GM04503 (cell line): ENCODE measurements at places on chromosomes 1 and 21.

DNA sequence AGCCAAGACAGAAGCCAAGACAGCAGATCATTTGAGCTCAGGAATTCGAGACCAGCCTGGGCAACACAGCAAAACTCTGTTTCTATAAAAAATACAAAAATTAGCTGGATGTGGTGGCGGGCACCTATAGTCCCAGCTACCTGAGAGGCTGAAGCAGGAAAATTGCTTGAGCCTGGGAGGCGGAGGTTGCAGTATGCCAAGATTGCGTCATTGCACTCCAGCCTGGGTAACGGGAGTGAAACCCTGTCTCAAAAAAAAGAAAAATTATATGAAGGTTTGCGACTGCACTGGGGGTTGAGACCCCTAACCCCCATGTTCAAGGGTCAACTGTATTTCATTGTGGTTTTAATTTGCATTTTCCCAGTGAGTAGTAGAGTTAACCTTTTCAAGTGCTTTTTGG, 16.3 kb downstream of the RNF11 start:
- DNase-seq: no peak

GRCh38 chr1:154874465-154874864, 4.4 kb upstream of the KCNN3 start:
- DNase-seq: no peak

DNA sequence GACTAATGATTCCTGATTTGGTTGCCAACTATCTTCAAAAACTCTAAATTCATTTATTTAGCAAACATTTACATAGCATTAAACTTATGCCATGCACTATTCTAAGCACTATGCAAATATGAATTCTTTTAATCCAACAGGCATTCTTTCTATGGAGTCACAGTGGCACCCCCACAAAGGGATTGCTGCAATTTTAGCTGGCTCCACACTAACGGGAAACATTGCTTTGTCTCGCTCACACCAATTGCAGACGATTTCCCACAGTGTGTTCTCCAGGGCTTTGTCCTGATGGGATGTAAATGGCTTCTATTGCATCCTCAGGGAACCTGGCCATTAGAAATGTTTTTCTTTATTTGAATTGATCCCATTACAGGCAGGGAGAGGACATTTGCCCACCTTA, 259.1 kb downstream of the BARHL2 start:
- DNase-seq: no peak

- DNase-seq: no peak
These were observed at the start of gene DDAH1 for GRCh38 chr1:85465099-85465785. Gene DDAH1 (minus strand): TSS chr1:85465159. CDS start chr1:85465045, 114 bp downstream.

GRCh38 chr1:110053552-110054428, 16.7 kb downstream of the ALX3 start:
- DNase-seq: no peak

GRCh38 chr1:12480748-12481362, 137.2 kb downstream of the DHRS3 start:
- peak; percentile 87 for DNase-seq

GRCh38 chr1:86389307-86389706, 6.8 kb downstream of the ODF2L start:
- DNase-seq: no peak

- DNase-seq: no peak
These were observed 324.0 kb upstream of the NEGR1 start for GRCh38 chr1:72606216-72606810.

DNA sequence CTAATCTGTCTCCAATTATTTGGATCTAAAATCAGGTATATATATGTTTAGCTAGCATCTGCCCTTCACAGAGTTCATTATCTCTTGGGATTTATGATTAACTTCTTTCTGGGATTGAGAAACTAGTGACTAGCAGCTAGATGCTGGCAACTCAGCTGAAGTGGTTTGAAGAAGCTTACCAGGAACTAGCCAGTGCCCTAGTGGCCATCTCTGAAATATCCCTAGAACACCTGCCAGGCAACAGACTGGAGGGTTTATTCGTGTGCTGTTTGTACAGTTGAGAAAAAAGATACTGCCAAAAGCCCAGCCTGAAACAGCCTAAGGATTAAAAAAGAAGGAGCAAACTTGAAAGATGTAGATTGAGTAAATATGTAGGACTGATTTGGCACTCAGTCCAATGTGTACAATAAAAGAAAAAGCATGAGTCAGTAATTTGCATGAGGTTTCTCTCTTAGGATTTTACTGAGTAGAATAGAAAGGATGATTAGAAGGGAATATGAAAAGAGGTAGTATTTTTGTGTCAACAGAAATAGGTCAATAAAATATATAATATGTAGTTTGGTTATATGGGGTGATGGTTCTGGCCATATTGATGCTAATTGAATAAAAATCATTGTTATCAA, 1144.6 kb upstream of the ADGRL2 start:
- DNase-seq: no peak

DNA sequence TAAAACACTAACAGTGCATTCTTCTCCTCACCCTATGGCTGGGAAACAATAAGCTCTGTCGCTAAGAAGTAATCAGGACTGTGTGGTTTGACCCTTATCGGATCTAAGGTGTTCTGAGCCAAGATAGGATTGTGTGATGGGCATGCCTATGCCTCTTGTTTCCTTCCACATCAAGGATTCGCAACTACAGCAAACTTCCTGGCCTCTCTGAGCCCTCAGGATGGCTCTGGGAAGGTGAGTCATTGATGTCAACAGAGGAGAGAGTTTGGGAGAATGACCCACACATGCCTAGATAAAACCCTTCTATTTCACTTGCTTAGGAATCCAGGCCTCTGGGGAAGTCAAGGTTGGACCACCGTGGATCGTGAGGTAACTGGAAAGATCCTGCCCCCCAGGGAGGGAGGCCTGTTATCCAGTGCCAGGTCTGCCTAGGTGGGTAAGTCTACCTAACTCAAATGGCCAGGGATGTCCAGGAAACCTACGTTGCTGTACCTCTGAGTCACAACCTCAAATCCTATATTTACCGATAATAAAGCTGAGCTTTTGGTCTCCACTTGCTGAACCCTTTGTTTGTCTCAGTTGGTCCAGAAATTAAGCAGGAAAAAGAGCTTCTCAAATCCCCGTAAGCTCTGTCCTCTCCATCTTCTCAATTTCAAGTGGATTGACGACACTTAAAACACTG, 27.4 kb downstream of the TIAM1 start:
- DNase-seq: no peak

- no peak for DNase-seq
These were observed 41.3 kb upstream of the LAMC2 start for GRCh38 chr1:183144752-183145151.

DNA sequence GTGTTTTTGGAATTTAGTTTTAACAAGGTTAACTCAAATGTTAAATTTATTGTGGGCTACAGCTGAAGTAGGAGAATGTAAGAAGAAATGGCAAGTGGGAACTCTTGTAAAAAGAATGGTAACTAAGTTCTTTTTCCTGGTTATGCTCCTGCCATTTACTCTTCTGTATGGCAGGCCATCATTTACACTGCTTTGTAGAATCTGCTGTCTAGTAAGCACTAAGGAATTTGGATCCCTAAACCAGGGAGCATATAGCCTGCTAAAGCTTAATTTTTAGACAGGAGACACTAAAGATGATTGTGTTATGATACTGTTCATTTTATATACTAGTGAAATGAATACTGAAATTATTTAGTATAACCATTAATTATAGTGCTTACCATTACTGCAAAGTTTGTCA, 85.3 kb downstream of the CAMTA1 start:
- DNase-seq: no peak

- no peak for DNase-seq
These were observed at the start of gene FMO3 for GRCh38 chr1:171090604-171091003. Gene FMO3 (plus strand): TSS chr1:171090905. CDS start chr1:171092659, 1,754 bp downstream.

DNA sequence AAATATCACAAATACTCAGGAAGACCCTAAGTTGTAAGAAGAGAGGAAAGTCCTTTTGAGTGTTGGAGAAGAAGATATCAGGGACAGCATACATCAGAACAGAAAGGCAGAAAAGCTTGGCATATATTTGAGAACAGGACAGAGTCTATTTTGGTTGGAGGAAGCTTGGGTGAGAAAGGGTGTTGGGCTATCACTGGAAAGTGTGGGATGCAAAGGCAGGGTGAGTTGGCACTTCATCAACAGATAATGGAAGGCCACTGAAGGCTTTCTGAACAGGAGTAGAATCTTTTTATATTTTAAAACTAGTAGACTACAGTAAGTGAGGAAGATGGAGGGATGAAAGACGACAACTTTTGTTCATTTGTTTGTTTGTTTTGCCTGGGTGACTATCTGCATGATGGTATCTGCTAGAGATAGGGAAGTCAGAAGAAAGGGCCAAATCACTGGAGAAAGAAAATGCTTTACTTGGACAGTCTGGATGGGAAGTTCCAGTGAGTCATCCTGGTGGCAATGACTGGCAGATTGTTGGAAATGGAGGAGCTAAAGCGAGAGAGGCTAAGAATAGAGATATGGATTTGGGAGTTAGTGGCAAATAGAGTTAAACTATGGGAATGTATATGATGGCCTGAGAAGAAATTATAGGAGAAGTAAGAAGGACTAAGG, 33.7 kb upstream of the KCNA2 start:
- no peak for DNase-seq

DNA sequence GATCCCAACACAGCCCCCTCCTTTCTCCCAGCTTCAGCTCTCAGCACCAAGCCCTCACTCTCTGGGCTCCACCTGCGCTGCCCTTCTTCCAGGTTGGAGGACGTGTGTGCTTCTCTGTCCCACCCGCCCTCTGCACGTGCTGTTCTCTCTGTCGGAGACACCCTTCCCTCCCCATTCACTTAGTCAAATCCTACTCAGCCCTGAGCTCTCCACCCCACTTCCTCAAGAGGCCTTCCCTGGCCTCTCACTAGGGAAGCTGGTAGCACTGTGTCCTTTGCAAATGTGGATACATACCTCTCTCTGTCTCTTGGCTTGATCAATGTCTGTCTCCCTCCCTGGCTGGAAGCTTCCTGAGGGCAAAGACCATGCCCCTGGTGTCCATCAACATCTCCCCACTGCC, 43.0 kb downstream of the TNFRSF8 start:
- no peak for DNase-seq

DNA sequence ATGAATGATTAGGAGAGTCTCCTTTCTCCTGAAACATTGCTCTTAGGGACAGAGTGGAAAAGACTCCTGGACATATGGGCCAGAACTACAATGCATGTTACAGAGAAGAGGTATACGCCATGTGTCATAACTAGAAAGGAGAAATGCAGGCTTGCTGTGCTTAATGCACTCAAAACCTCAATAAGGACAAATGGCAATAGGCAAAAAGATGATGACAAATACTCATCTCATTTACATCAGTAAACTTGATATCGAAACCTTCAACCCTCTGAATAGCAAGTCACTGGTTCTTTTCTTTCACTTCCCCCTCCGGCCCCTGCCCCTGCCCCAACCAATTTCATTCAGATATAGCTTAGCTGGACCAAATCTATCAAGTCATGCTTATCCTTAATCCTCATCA, 1.9 kb upstream of the GPR88 start:
- DNase-seq: no peak

GRCh38 chr1:179036844-179037465, 11.3 kb downstream of the FAM20B start:
- DNase-seq: no peak

DNA sequence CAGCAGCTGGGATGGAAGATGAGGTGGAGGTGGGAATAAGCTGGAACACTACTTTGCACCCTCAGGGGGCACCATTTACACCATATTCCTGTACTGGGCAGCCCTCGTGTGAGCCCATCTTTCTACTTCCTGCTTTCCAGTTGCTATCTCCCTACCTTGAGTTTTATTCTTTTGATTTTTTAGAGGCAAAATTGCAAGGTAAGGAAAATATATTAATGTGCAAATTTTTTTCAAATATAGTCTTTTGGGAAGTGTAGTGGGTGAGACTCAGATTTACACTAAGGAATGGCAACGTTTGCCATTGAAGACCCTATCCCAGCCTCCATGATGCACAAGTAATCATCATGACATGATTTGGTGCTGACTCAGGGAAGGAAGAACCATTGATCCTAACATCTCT, 31.1 kb upstream of the DUSP23 start:
- no peak for DNase-seq

DNA sequence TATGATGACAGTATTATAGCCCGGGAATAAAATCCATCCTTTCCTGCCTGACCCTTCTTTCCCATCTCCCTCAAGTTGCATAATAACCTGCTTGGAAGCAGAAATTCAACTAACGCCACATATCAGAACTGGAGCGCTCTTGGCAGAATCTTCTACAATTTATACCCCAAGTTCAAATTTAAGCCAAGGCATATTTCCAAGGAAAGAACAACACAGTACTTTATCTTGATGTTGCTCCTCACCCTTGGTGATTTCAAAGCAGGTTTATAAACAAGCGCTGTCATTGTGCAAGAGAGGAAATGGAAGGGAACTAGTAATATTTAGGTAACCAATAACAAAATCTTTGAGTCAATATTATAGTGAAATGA, 38.0 kb upstream of the PTGFRN start:
- DNase-seq: no peak

DNA sequence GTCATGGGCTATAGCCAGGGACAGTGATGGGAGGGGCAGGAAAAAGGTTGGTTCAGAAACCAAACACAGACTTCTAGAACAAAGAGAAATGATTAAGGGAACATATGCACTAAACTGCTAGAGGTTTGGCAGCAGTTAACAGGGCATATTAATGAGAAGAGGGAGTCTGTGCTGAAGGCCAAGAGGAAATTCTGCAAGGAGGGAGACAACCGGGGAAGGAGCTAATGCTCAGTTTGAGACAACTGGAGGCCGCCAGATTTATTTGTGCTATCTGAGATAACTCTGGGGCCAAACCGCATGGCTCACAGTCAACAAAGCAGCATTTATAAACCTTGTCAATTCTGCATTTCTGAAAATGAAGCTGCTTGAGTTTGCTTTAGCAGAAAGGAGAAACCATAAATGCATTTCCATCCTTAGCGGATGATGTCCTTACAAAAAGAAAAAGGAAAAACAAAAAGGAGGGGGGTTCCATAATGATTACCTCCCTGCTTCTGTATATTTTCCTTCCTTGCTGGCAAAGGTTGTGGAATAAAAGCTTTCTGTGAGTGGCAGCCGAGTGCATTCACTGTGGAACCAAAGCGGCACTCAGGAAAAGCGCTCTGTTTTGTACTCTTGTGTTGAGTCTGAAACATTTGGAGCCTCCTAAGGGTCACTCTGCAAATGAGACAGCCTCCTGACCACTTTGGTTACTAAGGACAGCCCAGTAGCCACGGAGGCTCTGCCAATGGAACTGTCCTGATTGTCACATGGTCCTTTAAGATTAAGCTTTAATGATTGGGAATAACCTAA, 70.3 kb downstream of the SIM2 start:
- no peak for DNase-seq

GRCh38 chr1:201771466-201771865, 57.5 kb upstream of the IPO9 start:
- no peak for DNase-seq

DNA sequence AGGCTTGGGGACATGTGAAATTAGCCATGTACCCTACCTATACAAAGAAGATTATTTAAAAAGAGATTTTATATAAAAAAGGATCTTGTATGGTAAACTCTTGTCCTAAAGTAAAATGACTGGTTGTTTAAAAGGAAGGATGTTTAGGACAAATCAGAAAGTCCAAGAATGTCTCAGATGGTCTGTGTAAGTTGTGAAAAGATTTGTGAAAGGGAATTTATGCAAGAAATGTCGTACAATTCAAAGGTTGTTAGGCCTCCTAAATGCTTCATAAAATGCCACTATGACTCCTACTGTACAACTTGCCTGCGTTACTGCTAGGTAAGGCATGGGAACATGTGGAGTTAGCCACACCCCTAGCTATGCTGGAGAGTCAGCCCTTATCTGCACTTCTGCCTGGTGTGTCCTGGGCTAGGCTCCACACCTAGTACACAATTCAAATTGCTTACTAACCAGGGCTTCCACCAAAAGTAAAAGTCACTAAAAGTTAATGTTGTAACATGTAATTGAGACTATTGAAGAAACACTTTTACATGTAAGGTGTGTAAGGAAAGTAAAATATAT, 19.7 kb downstream of the PRDX6 start:
- DNase-seq: no peak

- DNase-seq: no peak
These were observed 84.7 kb downstream of the NOTCH2 start for GRCh38 chr1:119984771-119985170.
